ENCODE measurements at places on chromosomes 5 and 9. TPM values are rescaled to one million over a fixed set of nuclear protein-coding genes. Genes with fewer than 3 reads are reported as not detected.

SURF2 gene
- total RNA-seq = 13.5 TPM

SLC46A2 gene
- total RNA-seq = not detected

RASEF gene
- total RNA-seq = 0.44 TPM

SGCD gene
- 22.0 TPM for total RNA-seq

FGF1 gene
- 2.6 TPM for total RNA-seq

NDUFAF2 gene
- total RNA-seq = 20.7 TPM

CEL gene
- total RNA-seq = 0.66 TPM
